Mesenteric fat pad (tissue), 1 donor: ENCODE measurements at places on chromosomes 6 and 20. TPM values are rescaled to one million over a fixed set of nuclear protein-coding genes. Genes with fewer than 3 reads are reported as not detected.

DNA sequence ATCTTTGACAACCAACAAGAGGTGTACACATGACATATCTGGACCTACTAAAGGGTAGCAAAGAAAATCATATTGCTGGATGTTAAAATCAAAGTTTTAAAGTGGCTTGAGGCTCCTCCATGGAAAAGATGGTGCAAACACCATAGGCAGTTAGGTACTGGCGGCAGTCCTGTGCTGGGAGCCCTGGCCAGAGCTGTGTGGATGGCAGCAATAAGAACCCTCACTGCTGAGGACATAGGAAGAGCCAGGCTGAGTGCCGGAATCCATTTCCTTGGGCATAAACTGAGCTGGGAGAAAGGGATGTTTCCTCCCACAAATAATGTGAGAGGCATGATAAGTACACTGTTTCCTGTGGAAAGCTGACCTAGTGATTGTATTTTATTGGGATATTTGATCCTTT is 89.9 kb downstream of the ARID1B start:
- DNase-seq, result no peak

DNA sequence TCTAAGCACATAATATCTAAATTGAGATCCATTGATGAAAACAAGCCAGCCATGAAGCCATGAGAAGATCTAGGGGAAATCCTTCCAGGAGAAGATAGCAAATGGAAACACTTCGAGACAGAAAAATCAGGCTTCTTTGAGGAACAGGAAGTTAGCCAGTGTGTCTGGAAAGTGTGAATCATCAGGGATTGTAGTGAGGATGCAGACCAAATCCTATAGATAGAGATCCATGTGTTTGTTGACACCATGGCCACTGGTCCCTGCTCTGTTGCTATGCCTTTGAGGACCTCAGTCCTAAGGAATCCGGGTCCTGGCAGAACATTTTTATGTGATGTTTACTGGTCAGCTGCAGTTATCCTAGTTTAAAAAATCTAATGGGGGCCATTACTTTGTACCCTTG is 6.6 kb upstream of the ELOVL2 start:
- no peak for DNase-seq

- no peak for DNase-seq
These were observed 42.2 kb upstream of the ADIG start for GRCh38 chr20:38538789-38539188.

DNA sequence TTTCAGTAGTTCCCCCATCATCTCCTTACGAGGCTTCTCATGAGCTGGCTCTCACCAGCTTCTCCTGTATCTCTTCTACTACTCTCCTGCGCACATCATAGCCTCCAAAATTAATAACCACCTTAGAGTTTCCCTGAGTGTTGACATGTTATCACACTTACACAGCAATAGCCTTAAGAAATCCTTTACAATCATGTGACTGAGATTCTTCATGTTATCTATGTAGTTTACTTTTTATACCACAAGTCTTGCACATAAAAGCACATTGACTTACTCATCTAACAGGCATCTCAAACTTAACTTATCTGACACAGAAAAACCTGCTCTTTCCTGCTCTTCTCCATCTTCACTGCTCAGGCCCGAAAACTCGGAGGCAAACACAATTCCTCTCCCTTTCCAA is 103.7 kb upstream of the TAB2 start:
- DNase-seq, result no peak

GRCh38 chr6:6942831-6943230 is 164.9 kb upstream of the RREB1 start:
- peak; percentile 89 for DNase-seq

DNA sequence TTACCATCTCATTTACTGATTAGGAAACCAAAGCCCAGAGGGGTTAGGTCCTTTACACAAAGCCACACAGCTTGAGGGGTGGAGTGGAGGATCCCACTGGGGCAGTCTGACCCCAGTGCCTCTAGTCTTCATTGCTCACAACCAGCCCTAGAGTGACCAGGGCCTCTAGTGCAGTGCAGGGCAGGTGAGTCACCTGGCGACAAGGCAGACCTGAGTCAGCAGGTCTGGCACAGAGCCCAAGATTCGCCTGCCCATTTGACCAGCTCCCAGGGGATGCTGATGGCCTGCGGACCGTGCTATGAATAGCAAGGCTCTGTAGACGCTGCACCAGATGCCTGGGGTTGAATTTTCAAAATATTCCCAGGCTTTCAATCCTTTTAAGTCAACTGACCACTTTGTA is 29.9 kb downstream of the CDH26 start:
- no peak for DNase-seq

DNA sequence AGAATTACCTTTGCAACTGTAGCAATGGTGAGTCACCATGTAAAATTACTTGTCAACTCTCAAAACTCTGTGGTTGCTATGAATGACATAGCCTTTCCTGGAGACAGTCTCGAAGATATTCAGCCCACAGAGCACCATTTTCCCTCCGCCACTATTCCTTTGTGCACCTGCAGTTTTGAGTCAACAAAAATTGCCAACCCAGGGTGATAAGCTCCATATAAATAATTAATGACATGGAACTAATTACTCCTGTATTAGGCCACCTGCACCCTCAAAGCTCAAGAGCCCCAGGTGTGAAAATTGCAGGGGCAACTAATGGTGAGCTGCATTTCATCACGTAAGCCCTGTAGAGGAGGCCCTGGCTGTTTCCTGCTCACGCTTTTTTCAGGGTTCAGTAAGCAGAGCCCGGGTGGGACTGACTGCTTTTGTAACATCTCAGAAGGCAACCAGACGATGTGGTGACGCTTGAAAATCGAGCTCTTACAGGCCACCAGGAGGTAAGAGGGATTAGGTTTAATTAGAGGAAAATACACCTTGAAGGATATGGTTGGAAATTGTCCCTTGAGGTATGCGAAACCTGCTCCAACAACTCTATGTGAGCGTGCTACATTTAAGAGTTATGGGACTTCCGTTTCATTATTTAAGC is 70.8 kb downstream of the BMP2 start:
- no peak for DNase-seq

DNA sequence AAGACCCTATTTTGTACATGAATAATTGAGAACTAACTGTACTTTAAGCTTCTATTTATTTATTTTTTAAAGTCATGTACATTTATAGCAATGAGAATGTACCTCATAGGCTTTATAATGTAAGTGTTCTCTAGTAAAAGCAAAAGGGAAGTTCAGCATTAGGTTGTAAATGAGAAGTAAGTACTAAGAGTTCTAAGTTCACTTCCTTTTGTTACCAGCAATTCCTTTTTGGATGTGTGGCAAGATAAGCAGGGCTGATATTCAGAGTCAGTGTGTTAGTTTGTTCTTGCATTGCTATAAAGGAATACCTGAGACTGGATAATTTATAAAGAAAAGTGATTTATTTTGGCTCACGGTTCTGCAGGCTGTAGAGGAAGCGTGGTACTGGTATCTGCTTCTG is 54.0 kb upstream of the CCN2 start:
- no peak for DNase-seq

- no peak for DNase-seq
These were observed at the start of gene HLA-DQB1 for GRCh38 chr6:32666420-32667300. HLA-DQB1 (minus strand) TSS chr6:32666657; CDS start chr6:32666607, 50 bp downstream.

GRCh38 chr6:10882657-10883171 is 873 bp upstream of the GCM2 start:
- DNase-seq, result no peak

GRCh38 chr20:20395903-20396568 is 28.1 kb downstream of the INSM1 start:
- no peak for DNase-seq

- peak; percentile 77 for DNase-seq
These were observed 171.9 kb upstream of the PMEPA1 start for GRCh38 chr20:57881466-57882385.

DNA sequence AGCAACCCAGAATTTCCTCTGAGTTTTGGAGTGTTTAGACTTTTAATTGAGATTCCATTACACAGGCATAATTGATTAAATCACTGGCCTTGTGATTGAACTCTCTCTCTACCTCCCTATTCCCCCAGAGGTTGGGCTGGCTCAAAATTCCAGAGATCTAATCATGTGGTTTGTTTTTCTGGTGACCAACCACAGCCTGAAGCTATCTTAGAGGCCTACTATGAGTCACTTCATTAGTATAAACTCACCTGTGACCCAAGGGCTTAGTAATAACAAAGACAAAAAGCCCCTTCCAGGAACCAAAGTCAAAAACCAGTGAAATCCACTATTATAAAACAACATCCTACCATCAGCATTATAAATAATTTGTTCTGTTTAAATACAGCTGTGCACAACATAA is 992.5 kb upstream of the CITED2 start:
- DNase-seq, result no peak

DNA sequence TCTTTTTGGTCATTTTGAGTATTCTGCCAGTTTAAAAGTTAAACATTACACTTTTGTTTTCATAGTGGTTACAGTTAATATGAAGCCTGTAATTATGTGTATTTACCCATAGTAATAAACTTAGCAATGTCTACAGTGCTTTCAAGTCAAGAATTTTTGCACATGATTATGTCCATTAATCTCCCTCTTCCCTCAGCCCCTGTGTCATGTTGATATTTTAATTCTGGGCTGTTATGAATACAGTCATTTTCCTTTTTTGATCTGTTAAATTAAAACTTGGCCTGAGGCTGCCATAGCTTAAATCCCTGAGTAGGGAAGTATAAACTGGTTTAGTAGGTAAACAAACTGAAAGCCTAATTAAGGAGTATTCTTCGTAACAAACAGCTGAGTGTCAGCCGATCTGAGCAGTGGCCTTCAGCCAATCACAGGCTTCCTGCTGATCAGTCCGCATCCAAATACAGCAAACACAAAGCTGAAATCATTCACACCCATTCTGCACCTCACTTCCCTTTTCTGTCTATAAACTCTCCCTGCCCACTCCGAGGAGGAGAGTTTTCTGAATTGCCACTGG is 9.5 kb upstream of the SFT2D1 start:
- DNase-seq, result no peak

GRCh38 chr6:72504406-72504805 is 117.5 kb upstream of the KCNQ5 start:
- DNase-seq, result no peak

- no peak for DNase-seq
These were observed 48.2 kb downstream of the GMDS start for GRCh38 chr6:2197177-2197671.

DNA sequence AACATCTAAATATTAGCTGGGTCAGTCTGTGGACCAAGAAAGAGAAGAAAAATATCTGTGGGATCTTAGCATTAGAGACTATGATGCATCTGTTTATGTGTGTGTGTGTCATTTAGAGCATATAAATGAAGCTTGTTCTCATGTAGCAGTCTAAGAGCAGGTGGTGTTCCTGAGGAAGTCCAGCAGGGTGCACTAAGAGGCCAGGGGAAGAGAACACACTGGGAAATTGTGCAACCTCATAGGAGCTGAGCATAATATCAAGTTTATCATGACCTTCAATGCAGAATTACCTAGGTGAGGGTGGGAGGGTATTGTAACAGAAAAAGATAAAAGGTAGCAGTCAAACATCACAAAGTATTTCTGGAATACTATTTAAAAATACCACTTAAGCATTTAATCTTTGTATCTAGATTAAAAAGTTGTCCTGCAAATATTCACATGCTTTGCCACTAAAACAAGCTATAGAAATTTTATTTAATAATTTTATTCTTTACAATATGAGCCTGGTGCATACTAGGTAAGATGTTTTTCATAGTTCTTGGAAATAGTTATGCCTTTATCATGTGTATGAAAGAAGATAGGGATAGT is 80.5 kb downstream of the SMPDL3A start:
- no peak for DNase-seq

DNA sequence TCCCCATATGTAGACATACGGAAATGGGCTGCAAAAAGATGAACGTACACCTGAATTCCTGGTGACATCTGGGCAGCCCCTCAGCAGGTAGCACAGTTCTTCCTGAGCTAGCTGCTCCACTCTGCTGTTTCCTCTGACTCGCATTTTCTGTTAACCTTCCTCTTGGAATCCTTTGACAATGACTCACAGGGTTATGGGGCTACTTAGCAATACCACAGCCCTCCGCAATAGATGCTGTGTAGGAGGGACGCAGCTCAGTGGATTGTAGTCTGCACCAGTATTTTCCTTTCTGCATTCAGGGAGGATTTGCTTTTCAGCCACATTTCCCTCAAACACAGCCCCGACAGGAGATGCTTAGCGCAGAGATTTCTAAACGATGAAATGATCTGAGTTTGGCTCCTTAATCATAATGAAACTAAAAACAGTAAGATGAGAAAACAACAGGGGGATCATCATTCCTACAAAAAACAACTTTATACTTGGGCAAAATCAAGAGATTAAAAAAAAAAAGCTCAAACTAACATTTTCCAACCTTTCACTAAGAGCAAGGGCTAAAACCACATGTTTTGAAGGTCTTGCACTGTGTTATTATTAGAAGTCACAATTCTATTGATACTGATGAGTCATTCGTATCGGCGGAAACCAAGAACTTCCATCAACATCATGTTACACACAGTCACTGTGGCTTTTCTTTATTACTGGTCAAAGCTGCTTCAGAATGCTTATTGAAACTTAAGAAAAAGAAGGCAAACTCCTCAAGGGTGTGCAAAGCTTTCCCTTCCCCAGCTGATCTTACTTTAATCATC is 12.2 kb downstream of the BACH2 start:
- no peak for DNase-seq

- no peak for DNase-seq
These were observed 259.1 kb downstream of the HDGFL1 start for GRCh38 chr6:22828179-22829062.

GRCh38 chr6:66198062-66198624 is 491.1 kb upstream of the EYS start:
- DNase-seq, result no peak

- DNase-seq, result no peak
These were observed 112.9 kb upstream of the DTNBP1 start for GRCh38 chr6:15775741-15776140.

DNA sequence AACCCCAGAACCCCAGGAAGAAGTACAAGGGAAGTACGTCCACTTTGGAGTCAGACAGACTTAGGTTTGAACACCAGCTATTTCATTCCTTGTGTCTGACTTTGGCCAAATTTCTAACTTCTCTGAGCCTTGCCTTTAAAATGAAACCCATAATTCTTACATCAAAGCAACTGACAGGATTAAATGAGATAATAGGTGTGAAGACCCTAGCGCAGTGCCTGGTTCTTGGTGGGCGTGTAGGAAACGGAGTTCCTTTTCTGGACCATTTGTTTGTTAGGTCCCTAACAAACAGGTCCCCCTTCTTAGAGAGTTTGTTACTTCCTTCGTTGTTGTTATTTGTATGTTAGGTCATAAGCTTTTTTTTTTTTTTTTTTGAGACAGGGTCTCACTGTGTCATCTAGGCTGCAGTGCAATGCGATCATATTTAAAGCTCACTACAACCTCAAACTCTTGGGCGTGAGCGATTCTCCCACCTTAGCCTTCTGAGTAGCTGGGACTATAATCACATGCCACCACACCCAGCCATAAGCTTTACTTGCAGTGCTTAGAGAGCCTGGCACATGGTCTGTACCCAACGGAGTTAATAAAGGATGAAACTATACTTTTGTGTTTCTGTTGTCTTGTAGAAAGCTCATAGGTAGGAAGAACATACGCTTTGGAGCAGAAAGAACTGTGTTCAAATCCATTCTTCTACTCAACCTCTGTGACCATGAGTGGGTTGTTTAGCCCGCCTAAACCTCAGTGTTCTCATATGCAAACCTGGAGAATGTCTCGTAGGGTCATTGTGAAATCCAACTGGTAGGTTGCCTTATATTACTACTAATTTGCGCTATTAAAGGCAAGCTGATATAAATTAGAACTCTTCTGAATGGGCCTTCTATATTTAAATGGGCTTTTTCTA is 21.8 kb upstream of the MROH8 start:
- no peak for DNase-seq

Gene CLPSL1
- total RNA-seq, result not detected

Gene TPD52L1
- total RNA-seq, result 24.6 TPM

Gene BPI
- total RNA-seq, result not detected

Gene PHF3
- 41.2 TPM for total RNA-seq

Gene PIM1
- 213 TPM for total RNA-seq

Gene B3GAT2
- not detected for total RNA-seq
